Left colon (tissue), 2 donors: ENCODE measurements at places on chromosomes 6 and 20.

DNA sequence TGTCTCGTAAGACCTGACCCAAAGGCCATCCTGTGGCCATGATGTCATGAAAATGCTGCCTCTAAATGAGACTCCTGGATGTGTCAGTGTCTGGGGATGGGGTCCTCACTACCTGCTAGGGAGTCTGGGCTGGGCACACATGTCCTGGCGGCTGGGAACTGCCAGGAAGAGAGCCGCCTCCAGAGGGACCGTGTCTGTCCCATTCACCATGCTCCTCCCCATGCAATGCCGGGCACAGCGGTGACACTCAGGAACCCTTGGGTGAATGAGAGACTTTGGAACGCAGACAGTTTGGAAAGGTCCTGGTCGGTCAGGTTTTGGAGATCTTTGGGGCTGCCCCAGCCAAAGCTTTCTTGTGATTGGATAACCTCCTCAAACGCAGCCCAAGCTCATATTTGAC, 40.1 kb upstream of the GTSF1L start:
- DNase-seq, result no peak

- no peak for DNase-seq
These were observed 159.1 kb downstream of the HACE1 start for GRCh38 chr6:104700371-104701185.

DNA sequence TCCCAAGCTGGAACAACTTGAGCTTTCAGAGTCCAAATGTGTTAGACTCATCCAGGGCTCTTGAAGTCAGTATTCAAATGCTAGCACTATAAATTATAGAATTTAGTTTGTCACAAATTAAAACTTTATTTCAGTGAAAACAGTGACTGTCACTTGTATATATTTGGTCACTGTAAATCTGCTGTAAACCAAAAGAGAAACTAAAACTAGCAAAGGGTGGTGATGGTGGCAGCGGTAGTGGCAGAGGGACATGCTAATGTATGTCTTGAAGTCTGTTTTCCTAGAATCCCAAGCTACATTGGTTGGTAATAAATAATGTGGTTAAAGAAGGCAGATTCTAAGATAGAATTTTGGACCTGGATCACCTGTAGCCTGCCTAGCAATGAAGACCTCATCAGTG, 140.4 kb upstream of the CENPW start:
- no peak for DNase-seq

DNA sequence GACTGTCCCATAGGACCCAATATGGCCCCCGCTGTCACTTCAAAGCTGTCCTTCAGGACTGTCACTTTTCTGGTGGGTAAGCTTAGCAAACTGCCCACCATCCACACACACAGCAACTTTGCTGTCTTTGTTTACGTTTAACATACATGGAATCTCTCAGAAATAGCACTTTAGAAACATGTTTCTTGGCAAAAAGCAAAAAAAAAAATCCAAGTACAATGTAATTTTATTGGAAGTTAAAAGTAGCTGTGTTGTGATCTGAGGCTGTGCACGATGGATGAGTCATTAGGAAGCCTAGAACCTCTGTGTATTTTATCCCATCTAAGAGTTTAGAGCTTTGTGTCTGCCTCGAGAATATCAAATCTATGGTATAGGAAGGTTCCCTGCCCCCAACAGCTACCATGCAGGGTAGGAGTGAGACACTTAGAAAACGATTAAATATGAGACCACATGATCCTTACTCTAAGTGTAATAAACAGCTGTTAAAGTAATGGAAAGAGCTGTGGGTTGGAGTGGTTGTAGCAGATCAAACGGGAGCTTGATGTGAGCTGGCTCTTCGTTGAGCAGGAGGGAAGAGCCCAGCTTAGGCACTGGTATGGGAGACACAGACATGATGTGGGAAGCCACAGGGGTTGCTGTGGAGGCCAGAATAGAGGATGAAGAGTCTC, 119.5 kb downstream of the PLEKHG1 start:
- DNase-seq, result no peak

GRCh38 chr6:136994782-136995181, 50.0 kb downstream of the IL20RA start:
- no peak for DNase-seq

- no peak for DNase-seq
These were observed 143.1 kb upstream of the ARID1B start for GRCh38 chr6:156634048-156634447.

DNA sequence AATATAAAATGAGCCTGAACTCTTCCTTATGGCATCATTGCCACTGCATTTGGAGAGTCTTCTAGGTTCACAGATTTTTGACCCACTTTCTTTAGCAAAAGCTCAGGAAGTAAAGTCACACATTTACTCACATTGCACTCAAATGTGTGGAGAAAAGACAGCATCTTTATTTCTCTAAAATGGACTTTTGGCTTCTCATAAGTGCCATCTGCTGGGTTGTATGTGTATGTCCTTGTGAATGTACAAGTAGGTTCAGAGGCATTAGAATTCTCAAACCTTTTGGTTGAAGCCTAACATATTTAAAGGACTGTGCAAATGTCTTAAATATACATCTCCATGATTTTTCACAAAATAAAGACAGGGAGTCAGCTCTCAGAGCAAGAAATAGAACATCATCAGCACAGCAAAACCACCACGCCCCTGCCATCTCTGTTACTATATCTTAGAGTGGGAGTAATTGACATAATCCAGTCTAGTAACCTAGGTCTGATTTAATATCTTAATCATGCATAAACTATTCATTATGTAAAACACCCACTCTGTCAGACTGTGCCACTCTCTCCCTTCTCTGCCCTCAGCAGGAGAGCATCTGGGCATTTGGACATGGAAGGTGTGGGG, 42.2 kb upstream of the SPTLC3 start:
- no peak for DNase-seq

DNA sequence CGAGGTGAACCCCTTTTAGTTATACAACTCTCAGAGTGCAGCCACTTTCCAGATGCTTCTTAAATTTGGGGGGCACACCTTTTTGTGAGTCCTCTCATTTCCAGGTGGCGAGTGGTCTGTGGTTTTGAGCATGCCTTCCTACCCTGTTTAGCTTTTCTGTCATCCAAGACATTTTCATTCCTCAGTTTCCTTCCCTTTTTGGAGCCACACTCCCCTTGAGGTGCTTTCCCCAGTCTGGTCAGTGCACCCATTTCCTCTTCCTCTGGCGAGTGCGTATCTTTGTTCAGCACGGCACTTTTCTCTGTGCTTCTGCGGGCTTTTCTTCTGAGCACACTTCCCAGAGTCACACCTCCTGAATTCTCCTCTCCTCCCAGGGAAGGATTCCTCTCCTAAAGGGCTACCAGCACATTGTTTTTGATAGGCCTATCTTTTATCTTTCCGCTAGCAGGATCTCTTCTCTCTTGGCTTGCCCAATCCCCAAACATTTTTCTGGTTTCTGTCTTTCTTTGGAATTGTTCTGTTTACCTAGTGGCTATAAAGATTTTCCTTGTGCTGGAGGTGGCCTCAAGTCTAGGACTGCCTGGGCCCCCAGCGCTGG, 1.4 kb downstream of the PHF20 start:
- DNase-seq, result peak; percentile 24

GRCh38 chr20:5864428-5864827, 85.9 kb downstream of the TRMT6 start:
- DNase-seq, result no peak

GRCh38 chr6:15369838-15370237, 124.0 kb downstream of the JARID2 start:
- no peak for DNase-seq

DNA sequence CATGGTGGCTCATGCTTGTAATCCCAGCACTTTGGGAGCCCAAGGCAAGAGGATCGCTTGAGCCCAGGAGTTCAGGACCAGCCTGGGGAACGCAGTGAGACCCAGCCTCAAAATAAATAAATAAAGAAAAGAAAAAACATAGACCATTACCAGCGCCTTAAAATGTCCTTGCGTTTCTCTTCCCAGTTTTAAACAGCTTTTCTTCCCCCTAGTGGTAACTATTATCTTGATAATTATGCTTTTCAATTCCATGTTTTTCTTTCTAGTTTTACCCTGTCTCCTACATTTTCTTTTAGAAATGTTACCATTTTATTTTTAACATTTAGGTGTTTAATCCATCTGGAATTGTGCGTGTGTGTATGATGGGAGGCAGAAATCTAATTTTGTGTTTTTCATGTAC, 24.4 kb downstream of the DNAH8 start:
- DNase-seq, result no peak

- no peak for DNase-seq
These were observed 16.6 kb upstream of the BTBD3 start for GRCh38 chr20:11901127-11901526.

- no peak for DNase-seq
These were observed 92.1 kb downstream of the POPDC3 start for GRCh38 chr6:105087571-105088211.

- no peak for DNase-seq
These were observed 34.0 kb upstream of the COL10A1 start for GRCh38 chr6:116159782-116160524.

- DNase-seq, result no peak
These were observed 11.5 kb upstream of the TMC2 start for GRCh38 chr20:2524709-2525506.

GRCh38 chr6:124446961-124447360, 515.3 kb upstream of the RNF217 start:
- DNase-seq, result no peak

DNA sequence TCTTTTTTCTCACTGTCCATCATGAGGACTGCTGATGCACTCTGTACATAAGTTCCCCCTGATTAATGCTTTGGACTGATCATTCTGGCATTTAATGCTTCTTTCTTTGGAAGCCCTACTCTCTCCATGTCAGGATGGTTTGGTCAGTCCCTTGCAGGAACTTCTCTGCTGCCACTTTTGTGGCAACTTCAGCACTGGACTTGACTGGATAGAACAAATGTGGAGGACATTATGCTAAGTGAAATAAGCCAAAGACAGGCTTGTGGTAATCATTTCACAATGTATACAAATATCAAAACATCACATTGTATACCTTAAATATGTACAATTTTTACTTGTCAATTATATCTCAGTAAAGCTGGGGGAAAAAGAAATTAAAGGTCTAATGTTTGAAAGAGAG, 12.2 kb upstream of the BRPF3 start:
- no peak for DNase-seq
